CD4-positive, alpha-beta T cell treated with Interleukin-15 for 4 hours (primary cell): ENCODE measurements at places on chromosomes 2 and 18.

DNA sequence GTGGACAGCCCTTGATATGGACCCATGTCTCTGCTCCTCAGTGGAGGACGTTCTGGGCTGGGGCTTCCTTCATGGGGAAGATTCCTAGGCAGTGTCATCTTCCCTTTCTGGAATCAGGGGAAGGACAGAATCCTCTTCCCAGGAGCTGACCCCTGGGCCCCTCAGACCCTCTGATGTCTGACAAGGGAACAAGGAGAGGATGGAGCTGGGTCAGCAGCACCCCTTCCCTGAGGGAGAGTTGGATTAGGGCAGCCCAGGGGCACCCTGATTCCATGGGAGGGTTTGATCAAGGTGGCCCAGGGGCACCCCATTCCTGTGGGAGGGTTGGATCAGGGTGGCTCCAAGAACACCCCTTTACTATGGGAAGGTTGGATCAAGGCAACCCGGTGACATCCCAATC is 86.5 kb downstream of the ACKR3 start:
- DNase-seq: no peak

GRCh38 chr2:41579806-41580205 is 468.0 kb upstream of the PKDCC start:
- no peak for DNase-seq

DNA sequence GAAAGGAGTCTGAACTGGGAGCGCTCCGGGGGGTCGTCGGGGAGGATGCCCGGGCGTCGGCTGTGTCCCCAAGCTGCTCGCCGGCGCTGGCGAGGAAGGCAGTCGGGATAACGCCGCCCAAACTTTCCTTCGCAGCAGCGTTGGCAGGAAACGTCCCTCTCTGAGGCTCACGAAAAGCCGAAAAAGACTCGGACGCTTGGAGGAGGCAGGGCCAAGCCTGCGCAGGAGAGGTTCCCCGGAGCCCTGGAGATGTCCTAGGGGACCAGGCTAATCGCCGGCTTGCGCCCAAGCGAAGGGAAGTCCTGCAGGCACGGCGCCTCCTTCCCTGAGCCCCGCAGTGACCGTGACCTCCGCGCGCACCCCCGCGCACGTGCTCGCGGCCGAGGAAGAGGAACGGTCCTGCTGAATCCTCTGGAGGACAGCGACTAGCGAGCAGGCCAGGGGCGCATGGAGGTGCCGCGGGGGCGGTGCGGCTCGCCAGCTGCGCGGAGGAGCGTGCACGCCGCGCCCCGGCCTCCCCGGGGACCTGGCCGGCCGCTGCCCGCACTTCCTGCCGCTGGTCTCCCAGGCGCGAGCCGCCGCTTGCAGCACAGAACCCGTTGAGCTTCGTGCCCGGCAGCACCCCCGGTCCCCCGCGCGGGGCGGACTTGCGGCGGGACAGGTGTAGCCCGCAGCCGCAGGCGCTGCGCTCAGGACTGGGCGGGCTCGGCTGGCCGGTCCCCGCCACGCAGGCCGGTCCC is at the start of gene SH3RF3:
Gene SH3RF3 (plus strand): TSS at position 590 of the 740 bp plus-strand sequence.
- no peak for DNase-seq

DNA sequence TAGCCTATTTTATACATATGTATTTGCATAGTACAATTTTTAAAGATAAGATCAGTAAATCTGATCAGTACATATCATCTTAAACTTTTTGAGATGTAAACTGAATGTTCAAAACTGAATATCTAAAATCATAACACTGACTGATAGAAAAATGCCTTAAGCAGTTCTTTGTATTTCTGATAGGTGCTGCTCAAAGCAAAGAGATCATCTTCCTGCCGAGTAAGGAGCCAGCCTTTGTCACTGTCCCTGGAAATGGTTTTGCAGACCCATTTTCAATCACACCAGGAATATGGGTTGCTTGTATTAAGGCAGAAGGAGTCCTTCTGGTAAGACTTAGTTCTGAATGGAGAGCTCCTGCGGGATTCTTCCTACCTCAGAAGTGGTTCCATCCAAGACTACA is 135.0 kb downstream of the LAMA3 start:
- no peak for DNase-seq

DNA sequence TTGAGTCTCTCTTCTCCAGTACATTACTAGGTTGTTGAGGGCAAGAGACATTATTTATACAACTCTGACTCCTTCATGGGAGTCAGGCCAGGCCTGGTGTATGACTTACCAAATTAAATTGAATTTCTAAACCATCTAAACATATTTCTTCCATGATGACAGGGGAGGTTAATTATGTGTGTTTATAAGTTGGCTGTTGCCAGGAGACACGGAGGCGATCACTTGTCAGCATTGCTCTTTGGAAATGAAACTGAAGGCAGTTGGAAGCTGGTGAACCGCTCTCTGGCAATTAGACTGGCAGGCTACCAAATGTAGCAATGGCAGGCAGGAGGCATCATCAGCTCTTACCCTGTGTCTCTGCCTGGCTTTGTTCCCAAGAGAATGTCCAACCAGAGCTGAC is 241.4 kb downstream of the KCNS3 start:
- no peak for DNase-seq

DNA sequence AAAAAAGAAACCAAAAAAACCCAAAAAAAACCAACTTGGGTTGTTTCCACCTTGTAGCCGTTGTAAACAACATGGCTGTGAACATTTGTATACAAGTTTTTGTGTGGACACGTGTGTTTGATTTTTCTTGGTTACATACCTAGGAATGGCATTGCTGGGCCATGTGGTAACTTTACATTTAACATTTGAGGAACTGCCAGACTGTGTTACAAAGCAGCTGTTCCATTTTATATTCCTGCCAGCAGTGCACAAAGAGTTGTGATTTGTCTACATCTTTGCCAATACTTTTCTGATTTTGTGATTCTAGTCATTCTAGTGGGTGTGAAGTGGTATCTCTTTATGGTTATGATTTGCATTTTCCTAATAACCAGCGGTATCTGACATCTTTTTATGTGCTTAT is 22.5 kb downstream of the LPIN1 start:
- DNase-seq: no peak

DNA sequence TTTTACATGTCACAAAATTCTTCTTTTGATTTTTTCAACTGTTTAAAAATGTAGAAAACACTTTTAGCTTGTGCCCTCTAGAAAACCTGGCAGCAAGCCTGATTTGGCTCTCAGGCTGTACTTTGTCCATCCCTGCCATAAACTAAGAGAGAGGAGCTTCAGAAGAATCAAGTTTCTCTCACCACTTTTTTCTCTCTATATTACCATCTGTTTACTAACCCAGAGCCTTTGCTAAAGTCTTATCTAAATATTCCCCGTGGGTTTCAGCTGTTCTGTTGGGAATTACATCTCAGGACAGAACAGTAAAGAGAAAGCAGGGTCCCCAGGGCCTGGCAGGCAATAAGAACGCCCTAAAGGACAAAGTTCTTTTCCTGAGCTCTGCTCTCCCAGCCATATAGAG is 409.1 kb upstream of the CRIM1 start:
- DNase-seq: no peak

DNA sequence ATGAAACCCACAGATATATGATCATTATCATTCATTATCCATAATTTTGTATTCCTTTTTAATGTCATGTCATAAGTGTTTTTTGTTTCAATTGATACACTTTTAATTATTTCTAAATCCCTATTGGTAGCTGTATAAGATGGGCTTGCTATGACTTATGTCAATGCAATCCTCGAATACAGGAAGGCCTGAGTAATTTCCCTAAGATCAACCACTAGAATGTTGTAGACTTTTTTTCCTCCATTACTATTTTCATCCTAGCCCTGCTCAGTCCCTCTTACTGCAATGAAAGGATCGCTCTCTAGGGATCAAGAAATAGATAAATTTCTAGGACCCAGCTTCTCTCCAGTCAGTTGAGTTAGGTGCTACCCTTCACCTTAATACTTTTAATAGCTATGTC is 186.3 kb downstream of the KCNE4 start:
- no peak for DNase-seq

GRCh38 chr18:67621906-67622305 is 105.4 kb upstream of the DSEL start:
- no peak for DNase-seq

GRCh38 chr2:74292751-74293150 is 50.5 kb downstream of the SLC4A5 start:
- DNase-seq: no peak

- no peak for DNase-seq
These were observed 13.4 kb downstream of the MEIS1 start for GRCh38 chr2:66448136-66448991.

DNA sequence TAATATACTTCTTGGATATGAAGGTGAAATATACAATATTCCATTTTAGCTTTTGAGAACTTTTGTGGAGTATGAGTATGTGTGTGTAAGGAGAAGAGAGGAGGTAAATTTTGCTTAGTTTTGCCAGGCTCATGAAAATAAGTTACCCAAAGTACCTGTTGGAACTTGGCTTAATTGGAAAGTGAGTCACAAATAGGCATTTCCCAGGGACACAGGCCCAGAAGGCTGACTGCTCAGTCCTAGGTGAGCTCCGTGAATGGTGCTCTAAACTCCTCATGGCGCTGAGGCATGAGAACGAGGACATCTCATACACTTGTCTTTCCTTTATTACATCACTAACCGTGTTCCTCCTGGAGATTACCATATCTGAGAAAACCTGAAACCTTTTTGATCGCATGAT is 148.5 kb upstream of the RAB12 start:
- DNase-seq: no peak

DNA sequence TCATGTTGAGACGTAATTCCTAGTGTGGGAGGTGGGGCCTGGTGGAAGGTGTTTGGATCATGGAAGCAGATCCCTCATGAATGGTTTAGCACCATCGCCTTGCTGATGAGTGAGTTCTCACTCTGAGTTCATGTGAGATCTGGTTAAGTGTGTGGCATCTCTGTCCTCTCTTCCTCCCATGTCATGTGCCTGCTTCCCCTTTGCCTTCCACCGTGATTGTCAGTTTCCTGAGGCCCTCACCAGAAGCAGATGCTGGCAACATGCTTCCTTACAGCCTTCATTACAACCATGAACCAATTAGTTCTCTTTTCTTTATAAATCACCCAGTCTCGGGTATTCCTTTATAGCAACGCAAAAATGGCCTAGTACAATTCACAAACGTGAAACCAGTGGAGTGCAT is 14.6 kb upstream of the MCM6 start:
- no peak for DNase-seq

DNA sequence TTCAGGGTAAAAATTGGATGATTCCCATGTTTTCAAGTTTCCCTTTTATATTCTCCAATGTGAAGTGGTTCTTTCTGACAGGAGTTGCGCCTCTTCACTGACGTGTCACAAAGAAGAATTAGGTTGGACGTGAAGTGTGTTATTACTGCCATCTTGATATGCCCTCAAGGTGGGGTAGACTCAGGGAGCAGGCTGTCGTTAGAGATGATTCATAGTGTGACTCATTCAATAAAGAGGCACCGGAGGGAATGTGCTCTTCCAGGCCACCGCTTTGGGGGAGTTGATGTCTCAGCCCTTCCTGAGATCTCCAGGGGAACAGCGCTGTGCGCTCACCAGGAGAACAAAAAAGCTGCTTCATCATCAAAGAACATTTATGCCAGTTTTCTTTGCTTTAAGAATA is 3.6 kb upstream of the DGKD start:
- DNase-seq: peak; percentile 47

GRCh38 chr2:46839045-46839444 is 76.6 kb downstream of the MCFD2 start:
- no peak for DNase-seq

DNA sequence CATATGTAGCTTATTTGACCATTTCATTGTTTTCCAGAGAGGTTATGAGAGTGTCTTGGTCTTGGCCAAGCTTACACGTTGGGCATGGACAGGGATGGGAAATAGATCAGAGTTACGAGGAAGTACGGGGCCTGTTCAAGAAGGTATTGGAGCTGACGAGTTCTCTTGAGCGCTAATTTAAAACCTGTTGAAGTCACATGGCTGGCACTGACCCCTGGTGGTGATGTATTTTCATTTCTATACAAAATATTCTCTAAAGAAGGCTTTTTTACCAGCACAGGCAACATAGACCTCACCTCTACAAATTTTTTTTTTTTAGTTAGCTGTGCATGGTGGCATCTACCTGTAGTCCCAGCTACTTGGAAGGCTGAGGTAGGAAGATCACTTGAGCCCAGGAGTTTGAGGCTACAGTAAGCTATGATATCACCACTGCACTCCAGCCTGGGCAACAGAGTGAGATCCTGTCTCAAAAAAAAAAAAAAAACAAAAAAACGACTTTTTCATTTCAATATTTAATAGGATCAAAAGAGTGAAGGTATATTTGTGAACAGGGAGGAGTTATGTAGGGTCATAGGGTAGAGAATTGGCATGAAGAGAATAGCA is 19.6 kb downstream of the UGP2 start:
- DNase-seq: peak; percentile 69

GRCh38 chr18:38239606-38240005 is 674.0 kb upstream of the CELF4 start:
- DNase-seq: no peak

DNA sequence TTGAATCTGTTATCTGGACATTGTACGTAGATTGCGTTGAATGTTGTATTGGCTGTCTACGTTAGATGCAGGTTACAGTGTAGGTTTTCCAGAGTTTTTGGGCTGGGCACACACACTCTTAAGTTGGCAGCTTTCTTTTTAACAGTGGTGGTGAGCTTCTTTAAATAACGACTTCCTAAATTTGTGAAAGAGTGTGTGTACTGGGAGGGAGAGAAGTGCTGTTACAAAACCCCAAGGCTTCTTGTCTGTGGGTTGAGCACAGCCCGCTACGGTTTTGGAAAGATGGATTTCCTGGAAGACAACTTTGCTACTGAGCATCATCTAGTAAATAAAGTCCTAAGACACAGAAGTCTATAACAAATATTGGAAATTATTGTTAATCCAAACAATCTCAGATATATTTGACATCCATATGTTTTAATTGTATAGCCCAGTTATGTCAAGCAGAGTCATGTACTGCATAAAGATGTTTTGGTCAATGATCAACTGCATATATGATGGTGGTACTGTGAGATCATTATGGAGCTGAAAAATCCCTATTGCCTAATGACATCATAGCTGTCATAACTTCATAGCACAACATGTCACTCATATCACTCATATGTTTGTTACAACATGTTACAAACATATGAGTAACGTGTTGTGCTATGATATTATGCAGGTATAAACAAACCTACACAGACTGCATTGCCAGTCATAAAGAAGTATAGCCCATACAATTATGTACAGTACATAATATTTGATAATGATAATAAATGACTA is 7.9 kb upstream of the THUMPD2 start:
- DNase-seq: no peak

DNA sequence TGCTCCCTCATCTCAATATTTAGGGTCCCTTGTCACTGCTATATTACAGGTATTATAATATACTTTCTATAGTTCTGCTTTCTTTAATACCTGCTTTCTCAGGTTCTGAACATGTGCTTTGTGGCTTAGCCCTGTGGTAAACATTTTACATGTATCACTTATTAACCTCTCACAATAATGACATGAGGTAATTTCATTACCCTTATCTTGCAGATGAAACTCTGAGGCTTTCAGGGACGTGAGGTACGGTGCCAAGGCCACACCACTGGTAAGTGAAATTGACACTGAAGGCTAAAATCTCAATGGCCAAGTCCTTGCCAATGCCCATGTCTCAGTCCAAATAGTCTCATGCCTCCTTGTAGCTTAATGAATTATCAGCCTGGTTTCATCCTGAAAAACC is 21.7 kb downstream of the LINC00305 start:
- no peak for DNase-seq

GRCh38 chr2:204695506-204695905 is 150.2 kb downstream of the PARD3B start:
- no peak for DNase-seq

GRCh38 chr2:207792244-207792785 is 22.6 kb upstream of the FZD5 start:
- DNase-seq: no peak
